ENCODE measurements at places on chromosomes 7 and 10. TPM values are rescaled to one million over a fixed set of nuclear protein-coding genes. Genes with fewer than 3 reads are reported as not detected.

The HOXA9 gene
- total RNA-seq, result not detected

The HPSE2 gene
- 0.07 TPM for total RNA-seq

The PCGF6 gene
- 20.5 TPM for total RNA-seq

The LARP4B gene
- 94.3 TPM for total RNA-seq

The SMKR1 gene
- total RNA-seq, result 0.97 TPM

The ELAPOR2 gene
- total RNA-seq, result 75.7 TPM

The LRRC17 gene
- total RNA-seq, result 0.65 TPM

The OPN1SW gene
- not detected for total RNA-seq

Measured in endodermal cell (in vitro differentiated cells).